CD8-positive, alpha-beta T cell (primary cell): ENCODE measurements at places on chromosomes 2 and 18.
A peak's percentile ranks its signal among the peaks of the same experiment; 100 is the strongest.

- no peak for DNase-seq
Measured at GRCh38 chr2:174085781-174086180, 120.6 kb upstream of the SP3 start.

- no peak for DNase-seq
Measured at GRCh38 chr2:237876061-237876526, 16.7 kb downstream of the RAMP1 start.

- no peak for DNase-seq
Measured at GRCh38 chr2:144082327-144082726, 437.6 kb downstream of the ZEB2 start.

GRCh38 chr18:49731860-49732311, 81.4 kb downstream of the ACAA2 start:
- no peak for DNase-seq

DNA sequence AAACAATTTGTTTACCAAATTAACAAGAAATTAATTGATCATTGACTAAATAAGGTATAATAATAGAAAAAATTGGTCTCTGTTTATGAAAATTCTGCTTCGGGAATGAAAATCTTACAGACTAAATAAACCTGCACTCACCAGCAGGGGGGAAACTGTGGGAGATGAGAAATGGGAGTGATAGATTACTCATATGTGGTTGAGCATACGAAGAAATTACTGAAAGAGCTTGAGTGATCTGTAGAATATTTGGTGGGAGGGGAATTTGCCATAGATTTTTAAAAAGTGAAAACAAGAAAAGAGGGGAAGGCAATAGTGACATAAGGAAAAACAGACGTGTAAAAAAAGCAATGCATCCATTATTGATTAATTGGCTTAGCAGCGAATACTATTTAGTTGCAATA, 2.2 kb downstream of the HMSD start:
- DNase-seq = no peak

GRCh38 chr18:78683191-78684010, 296.2 kb upstream of the SALL3 start:
- DNase-seq = no peak

- no peak for DNase-seq
Measured at GRCh38 chr2:217858519-217859491, 144.0 kb downstream of the TNS1 start.

DNA sequence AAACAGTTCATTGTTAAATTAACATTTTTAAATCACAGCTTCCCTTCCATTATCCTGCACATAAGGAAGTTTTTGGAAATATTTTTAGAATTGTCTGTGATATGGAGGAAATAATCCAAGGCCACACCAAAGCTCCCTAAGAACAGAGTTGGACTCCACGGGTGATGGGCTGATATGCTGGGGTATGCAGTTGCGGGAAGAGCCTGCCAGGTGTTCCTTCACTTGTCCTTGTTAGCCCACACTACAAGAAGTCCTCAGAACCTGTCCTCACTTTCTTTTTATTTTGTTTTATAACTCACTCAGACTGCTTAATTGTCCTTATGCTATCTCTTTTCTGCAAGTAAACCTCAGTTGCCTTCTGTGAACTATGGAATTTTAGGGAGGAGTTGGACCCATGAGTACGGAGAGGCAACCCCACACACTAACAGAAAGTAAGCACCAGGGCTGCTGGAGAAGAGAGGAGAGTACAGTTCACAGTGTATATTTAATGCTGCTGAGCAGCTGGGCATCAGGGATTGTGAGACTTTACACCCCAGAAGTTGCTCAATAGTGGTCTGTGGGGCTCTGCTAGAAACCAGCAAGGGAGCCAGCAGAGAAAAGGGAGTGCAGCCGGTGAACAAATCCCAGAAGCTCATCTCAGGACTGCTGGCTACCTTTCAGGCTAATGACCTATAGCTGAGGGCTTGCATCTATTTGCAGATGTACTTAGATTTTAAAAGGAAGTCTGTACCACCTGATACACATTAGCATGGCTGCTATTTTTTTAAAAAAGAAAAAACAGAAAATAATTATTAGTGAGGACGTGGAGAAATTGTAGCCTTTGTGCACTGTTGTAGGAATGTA, 280.1 kb upstream of the STON1 start:
- no peak for DNase-seq

- DNase-seq = no peak
Measured at GRCh38 chr2:176573612-176574483, 304.6 kb downstream of the MTX2 start.

DNA sequence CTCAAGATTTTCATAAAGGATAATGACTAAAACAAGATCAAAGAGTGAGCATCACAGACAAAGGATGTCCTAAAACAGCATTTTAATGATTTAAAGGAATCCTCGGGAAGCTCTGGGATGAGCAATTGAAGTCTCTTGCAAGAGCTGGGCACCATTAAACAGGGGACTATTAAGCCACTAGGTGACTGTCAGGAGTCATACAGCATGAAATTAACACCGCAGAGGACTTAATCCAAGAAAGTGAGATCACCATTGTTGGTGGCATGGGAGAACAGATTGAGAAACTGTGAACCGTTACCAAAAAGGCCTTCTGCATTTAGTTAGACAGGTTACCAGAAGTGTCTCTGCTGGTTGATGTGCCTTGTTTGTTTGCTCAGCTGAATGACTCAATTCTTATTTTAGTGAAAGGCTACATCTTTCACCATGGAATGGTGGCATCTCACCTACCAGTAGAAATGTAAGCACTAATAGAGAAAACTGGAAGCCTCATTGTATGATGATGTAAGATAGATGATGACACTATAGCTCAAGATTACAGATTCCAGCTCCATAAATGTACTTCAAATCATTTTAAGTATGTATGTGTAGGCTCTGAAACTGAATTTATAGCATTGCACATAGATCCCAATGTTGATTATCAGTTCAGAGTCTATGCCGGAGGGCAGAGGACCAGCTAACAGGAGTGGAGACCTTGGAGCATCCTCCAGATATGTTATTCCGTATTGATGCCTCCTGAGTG, 427.6 kb downstream of the SUCLG1 start:
- DNase-seq = no peak

- no peak for DNase-seq
Measured at GRCh38 chr2:97982621-97983020, 13.1 kb downstream of the TMEM131 start.

GRCh38 chr18:79948719-79949411, 2.6 kb downstream of the SLC66A2 start:
- no peak for DNase-seq

DNA sequence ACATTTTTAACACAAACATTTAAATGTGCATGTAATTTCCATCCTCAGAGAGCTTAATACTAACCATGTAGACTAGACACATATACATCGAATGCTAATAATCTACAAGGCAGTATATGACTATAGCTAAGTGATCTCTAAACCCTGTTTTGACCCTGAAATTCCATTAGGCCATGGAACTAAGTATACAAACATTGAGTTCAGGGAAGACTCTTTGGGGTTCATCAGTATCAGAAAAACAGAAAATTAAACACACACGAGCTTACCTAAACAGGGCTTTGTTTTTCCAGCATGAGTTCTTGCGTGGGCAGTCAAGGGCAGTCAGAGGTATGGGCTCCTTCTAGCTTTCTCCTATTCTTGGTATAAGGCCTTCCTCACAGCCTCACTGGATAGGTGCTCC, 106.0 kb upstream of the COPS8 start:
- no peak for DNase-seq

- DNase-seq = no peak
Measured at GRCh38 chr18:23950644-23951043, 63.9 kb upstream of the TTC39C start.

DNA sequence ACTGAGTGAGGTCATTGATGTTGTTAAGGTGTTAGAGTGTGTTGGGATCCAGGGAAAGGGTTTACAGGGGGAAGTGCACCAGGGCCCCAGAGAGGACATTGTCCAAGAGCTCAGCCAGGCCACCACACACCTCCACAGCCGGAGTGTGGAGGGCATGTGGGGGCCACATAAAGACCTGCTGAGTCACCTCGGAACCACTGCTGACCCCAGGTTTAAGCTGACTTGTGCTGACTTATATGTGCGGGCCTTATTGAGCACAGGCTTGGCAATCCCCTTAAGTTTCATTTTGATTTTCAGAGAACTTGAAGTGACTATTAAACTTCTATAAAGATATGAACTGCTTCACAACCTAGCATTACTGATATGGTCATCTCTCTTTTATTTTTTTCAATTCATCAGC, 166.2 kb upstream of the MAP3K20 start:
- DNase-seq = no peak

DNA sequence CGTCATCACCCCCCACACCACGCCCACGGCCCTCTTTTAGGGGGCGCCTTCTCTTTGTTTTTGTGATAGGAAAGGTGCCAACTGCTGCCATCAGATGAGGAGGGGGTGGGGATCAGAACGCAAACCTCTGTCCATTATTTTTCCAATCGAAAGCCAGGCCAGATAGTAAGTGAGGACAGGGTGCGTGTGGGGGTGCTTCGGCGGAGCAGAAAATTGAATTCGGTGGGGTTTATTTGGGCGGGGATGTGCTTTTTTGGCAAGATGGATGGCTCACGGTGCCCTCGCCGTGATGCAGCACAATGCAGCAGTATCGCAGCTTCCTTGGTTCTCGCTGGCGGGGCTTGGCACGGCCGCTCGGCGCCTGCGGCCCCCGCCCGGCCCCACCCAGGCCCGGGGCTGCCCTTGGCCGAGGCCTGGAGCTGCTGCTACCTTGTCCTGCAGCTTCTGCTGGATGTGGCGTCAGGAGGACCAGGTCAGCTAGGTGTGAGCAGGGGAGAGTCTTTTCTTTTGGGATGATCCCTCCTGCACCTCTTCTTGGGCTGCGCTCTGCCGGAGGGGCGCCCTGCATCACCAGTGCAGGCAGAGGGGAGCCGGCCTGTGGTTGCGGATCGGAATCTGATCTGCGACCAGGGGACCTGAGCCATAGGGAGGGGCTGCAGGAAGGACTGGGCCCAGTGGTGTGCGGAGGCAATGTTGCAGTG, 1.3 kb downstream of the SPTBN1 start:
- no peak for DNase-seq

- no peak for DNase-seq
Measured at GRCh38 chr2:125564471-125564870, 1091.5 kb upstream of the GYPC start.

DNA sequence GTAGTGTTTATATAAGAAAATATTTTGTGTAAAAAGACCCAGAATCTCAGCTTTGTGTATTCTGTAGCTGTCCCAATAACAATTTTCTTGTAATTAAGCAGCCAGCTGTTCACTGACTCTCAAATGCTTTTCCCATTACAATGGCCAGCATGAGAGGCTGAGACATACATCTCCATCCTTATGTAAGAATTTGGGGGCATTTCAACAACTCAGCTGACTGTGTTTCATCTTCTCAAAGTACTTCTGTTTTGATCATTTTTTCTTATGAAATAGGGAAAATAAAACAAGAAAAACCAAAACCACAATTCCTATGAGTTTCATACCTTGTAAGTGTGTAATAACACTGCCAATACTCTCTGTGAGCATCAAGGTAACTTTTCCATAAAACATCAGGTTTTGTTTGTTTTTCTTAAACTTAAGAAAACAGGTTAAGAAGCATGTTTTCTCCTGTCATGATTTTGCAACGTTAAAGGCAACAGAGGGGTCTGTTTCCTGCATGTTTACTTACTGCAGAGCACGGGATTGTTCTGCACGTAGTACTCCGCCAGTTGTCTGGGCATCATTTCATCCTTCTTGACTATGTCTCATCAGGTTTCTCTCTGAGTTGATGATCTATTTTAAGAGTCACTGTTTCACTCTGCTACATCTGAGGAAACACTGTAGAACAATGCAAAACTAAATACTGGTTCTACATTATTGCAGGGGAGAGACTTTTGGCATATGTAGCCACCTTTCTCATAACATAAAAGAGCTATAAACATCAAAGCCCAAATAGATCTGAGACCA, 62.9 kb upstream of the CYRIA start:
- no peak for DNase-seq

GRCh38 chr2:176685908-176686307, 416.7 kb downstream of the MTX2 start:
- no peak for DNase-seq

GRCh38 chr2:226623587-226624368, 175.8 kb downstream of the IRS1 start:
- DNase-seq = no peak

DNA sequence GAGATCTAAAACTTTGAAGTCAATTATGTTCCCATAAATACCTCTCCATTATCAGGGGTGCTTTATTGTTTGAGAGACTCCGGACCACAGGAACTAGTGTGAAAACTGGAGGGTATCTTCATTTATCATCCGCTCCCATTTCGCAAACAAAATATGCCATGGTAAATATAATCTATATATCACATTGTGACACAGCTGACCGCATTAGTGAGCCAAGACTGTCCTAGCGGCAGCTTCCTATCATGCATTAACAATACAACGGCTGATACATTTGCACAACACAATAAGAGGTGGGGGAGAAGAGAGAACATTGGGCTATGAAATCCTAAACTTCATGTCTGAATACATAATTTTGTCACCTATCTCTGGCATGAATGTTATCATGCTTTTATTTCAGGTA, 29.5 kb downstream of the BCL11A start:
- DNase-seq = no peak

GRCh38 chr2:180017784-180018183, 10.7 kb upstream of the CWC22 start:
- no peak for DNase-seq

DNA sequence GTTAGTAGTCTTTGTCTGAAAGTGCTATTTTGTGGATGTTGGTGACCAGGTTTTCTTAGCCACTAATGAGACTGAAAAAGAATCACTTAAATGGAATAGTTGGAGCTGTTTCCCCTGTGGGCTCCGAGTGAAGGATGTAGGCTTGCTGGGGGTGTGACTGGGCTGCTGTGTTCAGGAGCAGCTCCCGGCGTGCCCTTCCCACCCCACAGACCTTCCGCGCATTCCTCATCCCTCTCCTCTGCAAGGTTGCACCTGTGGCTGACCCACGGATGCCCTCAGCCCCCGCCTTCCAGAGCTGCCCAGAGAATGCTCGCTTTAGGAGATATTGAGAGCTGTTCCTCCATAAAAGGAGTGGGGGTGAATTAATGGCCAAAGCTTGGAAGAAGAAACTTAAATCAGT, 174.3 kb downstream of the LDLRAD4 start:
- DNase-seq = no peak

GRCh38 chr18:46319783-46320182, 215.6 kb downstream of the HAUS1 start:
- DNase-seq = no peak

DNA sequence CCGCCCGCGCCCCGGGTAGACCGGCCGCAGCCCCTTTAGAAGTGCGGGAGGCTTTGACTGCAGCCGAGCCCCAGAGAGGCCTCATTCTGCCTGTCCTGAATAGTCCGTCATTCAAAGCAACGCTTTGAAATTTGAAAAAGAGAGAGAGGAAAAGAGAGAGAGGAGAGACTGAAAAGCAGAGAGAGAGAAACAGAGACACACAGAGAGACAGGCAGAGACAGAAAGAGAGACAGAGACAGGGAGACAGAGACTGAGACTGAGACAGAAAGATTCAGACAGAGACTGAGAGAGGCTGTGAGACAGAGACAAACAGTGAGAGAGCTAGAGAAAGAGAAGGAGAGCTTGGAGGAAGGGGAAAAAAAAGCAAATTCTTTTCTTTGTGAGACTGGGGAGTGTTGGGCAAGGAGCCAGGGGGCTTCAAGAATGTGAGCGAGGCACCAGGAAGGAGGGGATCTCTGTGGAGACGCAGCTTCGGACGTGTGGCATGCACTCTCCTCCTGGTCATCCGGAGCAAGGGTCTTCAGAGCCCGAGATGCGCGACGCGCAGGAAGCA, 73.1 kb downstream of the MYCN start:
- no peak for DNase-seq

GRCh38 chr18:21444465-21445212, 155.9 kb downstream of the ESCO1 start:
- DNase-seq = peak; percentile 13

- no peak for DNase-seq
Measured at GRCh38 chr2:27655155-27655951, 8.1 kb downstream of the SUPT7L start.

- no peak for DNase-seq
Measured at GRCh38 chr2:11750422-11750821, 4.0 kb downstream of the LPIN1 start.
